ENCODE measurements at places on chromosomes 3 and 15.

DNA sequence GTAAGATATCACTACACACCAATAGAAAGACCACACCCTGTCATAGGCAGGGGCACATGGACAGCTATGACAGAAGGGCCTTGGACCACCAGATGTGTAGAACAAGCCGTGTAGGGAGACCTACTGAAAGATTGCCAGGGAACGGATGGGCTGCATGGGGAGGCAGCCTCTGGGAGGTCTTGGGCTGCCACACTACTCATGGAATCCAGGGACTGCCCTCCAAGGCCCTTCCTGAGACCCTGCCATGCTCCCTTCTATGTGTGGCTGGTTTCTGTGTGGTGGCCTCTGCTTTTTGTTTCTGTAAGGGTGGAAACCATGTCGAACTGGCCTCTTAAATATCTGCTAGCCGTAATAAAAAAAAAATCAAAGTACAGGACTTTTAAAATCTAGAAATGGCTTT is 86.9 kb downstream of the OCA2 start:
- DNase-seq, result no peak

GRCh38 chr3:51637941-51638471 is 33.0 kb upstream of the TEX264 start:
- DNase-seq, result no peak

- no peak for DNase-seq
Observed at GRCh38 chr3:194176274-194176991, 40.5 kb downstream of the HES1 start.

DNA sequence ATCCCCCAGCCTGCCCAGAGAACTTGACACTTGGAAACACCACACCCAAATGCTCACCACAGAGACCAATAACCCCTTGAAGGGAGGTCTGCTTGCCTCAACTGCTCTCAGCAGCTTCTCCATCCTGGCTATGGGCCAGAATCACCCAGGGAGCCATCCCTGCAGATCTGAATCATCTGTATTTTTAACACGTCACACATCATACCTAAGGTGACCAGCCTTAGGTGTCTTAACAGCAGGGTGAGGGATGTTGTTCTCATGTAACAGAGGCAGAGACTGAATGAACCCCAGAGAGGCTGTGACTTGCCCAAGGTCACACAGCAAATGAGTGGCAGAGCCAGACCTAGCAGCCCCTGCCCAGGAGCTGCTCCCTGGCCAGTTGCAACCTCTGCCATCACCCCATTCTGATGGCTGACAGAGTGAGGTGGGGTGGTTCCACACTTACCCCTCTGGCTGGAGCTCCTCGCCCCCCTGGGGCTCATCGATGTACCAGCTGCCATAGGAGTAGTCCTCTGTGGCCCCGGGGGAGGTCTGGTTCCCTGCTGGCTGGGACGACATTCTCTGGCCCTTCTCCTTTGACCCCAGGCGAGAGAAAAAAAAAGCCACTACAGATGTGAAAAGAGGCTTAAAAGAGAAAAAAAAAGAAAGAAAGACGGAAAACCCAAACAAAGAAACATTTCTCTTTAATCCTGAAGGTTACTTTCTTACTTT is 722 bp downstream of the STRA6 start:
- no peak for DNase-seq

GRCh38 chr15:87477737-87478686 is 778.5 kb downstream of the NTRK3 start:
- no peak for DNase-seq

DNA sequence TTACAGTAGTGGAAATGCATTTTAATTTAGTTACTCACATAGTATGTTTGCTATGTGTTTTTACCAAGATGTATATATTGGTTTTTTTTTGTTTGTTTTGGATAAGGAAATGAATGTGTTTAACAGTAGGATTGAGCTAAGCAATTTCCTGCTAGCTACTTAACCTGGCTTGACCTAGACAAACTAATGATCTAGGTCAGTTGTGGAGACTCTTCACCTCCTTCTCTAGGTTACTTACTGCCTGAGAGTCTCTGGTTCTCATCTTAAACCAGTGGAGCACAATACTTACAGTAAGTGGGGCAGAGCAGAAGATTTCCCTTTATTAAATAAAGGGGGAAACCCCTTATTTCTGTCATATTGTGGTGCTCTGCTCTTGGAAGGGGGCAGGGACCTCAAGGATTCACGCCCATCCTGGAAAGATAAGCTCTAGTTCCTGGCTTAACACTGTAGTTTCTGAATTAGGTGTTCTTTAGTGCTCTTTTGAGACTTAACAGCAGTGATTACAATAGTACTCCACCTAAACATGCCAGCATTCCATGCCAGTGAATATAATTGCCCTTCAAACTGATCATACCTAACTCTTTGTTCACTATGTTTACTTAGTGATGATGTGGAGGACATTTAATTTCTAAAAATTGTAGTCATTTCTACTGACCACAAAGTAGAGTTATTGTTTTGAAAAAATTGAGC is 79.9 kb downstream of the UBP1 start:
- no peak for DNase-seq

- DNase-seq, result no peak
Observed at GRCh38 chr3:7290077-7290825, 429.3 kb downstream of the GRM7 start.

DNA sequence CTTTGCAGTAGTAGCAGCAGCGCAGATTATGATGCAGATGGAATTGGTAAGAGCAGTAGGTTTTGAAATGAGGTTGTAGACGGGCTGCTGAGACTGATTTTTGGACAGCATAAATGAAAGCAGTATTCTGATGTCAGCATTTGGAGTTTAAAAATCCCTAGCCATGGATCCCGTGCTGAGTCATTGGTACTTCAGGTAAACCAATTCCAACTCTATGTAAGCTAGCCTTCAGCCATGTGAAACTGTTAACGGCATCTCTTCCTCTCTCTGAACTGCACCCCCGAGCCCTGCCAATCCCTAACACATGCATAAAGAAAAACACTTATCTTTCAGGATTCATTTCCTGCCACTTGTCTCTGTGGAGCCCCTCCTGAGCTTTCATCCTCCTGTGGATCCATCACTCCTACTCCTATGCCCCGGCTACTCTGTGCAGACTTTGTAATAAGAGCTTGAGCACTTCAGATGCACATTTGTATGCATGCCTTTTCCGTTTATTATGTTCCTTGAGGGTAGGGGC is 119.0 kb downstream of the AKAP13 start:
- DNase-seq, result no peak

- DNase-seq, result no peak
Observed at GRCh38 chr3:190574473-190574872, 60.6 kb downstream of the IL1RAP start.

- DNase-seq, result no peak
Observed at GRCh38 chr3:106428565-106428994, 559.8 kb upstream of the CBLB start.

DNA sequence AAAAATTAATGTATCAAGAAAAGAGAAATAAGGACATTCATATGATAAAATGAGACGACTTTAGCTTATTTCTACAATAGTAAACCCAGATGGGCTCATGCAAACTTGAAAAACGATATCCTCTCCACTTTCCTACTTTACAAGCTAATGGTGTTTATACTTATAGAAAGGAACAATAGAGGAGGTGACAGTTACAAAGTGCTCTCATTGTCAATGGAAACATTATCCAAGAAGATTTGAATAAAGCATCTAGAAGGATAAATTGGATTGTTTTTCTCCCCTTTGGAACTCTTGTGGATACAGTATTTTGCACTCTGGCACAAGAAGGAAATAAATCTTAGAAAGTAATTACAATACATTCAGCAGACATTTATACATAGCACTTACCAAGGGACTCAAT is 20.2 kb upstream of the CCDC66 start:
- no peak for DNase-seq

- no peak for DNase-seq
Observed at GRCh38 chr15:68042156-68042854, 11.8 kb upstream of the PIAS1 start.

DNA sequence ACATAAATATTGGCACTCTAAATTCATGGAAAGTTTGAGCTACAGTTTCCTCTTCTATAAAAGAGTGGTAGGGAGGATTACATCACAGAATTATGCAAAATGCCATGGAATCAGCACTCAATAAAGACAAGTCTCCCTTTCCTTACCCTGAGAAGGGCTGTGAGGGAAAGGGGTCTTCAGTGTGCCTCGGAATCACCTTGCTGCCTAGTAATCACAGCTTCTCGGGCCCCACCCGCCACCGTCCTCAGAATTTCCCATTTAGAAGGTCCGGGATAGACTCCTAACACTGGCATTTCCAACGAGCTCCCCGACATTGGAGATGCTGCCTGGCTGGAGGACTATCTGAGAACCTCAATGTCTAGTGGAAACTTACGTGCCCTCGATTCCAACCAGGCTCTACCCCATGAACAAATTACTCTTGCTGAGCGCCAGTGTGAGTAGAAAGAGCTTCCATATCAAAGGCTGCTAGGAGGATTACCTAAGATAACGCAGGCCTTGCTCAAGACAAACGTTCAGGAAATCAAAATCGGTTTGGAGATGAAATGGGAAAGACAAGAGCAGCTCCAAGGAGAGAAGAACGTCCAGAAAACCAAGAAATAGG is 92.1 kb upstream of the CHD2 start:
- DNase-seq, result no peak

- DNase-seq, result no peak
Observed at GRCh38 chr15:101138913-101139880, 112.7 kb downstream of the CHSY1 start.

DNA sequence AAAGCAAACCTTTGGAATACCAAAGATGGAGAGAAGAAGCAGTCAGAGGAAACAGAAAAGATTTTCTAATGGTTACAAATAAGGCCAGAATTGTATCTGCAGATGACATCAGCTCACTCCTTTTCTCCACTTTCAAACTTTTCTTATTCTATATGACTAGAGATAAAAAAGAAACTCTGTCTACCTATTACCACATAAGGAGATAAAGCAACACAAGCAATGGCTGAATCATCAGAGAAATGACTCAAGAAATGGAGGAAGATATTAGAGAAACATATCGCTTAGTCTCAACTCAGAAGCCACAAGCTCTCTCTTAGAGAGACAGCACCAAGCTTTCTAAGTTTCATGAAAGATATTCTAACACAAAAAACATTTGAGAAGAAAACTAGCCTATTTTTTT is 784.0 kb downstream of the ZPLD1 start:
- no peak for DNase-seq

DNA sequence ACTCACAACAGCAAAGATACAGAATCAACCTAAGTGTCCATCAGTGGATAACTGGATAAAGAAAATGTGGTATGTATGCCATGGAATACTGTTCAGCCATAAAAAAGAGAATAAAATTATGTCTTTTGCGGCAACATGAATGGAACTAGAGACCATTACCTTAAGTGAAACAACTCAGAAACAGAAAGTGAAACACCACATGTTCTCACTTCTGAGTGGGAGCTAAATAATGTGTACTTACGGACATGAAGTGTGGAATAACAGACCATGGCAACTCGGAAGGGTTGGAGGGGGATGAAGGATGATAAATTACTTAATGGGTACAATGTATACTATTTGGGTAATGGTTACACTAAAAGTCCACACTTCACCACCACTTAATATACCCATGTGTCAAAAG is 600.6 kb downstream of the MAGI1 start:
- DNase-seq, result no peak

DNA sequence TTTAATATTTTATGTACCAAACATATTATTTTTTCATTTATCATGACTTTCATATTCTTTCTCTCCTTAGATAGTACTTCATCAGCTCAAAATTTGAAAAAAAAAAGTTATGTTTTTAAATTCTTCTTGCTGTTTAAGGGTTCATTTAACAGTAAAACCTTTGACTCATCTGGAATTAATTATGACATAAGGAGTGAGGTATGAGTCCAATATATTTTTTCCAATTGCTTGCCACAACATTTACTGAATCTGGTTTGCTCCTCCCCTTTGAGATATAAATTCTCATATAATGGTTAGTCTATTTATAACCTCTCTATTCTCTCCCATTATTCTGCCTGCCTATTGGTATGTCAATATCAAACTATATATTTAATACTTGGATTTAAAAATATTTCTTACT is 387.8 kb downstream of the TUSC7 start:
- no peak for DNase-seq

- peak; percentile 42 for DNase-seq
Observed at GRCh38 chr3:158659454-158660237, 12.8 kb downstream of the LXN start.

- no peak for DNase-seq
Observed at GRCh38 chr3:124969190-124969589, 34.6 kb upstream of the MUC13 start.

DNA sequence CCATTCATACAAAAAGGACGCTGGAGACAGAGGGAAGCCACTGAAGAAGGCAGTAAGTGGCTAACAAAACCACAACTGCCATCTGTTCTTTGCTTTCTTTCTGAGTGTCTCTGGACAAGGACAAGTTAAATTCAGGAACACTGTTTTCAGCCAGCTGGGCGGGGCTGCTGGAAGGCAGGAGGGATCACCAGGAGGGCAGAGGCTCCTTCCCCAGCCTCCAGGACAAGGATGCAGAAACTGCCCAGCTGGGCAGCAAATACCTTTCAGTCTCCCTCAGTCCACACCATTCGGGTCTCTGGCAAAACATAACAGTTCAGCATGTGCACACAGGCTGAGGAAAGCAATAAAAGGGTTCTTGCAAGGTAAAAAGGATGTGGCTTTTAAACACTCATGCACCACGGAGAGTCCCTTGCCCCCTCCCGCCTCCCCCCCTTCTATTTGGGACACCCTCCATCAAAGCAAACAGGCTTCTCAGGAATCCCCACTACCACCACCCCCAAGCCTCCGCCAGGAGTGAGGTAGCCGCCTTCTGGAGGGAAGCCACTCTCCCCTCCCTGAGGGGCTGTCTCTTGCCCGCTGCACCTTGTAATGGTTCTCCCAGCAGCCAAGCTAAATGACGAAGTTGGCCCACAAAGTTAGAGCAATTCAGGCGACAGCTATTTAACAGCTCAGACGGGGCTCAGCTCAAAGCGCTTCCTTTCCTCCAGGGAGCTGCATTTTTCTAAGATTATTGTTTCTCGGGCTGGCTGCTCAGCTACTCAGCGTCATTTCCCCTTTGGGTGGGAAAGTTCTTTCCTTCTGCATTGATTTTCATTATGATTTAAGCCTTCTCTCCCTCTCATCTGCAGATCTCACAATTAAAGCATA is 3.8 kb downstream of the HEG1 start:
- DNase-seq, result peak; percentile 69

DNA sequence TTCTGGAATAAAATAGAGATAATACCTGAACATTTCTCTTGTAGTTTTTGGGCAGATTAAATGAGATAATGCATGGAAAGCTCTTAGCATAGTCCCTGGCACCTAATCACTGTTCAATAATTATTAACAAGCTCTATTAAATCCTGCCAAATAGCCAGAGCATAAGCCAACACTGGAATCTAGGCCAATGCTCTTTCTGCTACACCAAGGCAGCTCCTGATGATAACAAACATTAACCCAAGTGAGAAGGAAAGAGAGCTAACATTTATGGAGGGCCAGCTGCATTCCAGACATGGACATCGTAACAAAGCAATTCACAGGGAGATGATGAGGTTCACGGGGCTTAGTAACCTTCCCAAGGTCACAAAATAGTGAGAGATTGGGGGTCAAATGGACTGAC is 23.3 kb downstream of the LARP6 start:
- no peak for DNase-seq

DNA sequence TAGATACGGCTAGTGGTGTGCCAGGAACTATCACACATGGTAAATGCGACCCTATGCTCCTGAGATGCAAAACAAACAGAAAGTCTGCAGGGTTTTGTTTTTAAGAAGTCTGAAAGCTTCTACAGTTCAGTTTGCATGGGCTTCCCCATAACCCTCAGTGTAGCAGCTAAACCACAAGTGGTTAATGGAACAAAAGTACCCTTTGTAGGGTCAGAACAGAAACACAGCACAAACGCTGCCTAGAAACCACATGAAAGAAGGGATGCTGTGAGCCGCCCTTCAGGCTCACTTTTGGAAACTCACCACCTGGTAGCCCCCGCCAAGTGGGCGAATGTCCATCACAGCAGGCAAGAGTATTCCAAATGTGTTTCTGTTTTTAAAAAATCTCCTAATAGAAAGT is 46.2 kb downstream of the CTDSPL start:
- no peak for DNase-seq
